Endodermal cell (in vitro differentiated cells): ENCODE measurements at places on chromosomes 5 and 9. TPM values are rescaled to one million over a fixed set of nuclear protein-coding genes. Genes with fewer than 3 reads are reported as not detected.

GRCh38 chr5:174796711-174797192 lies 72.4 kb downstream of the MSX2 start:
- no peaks in the 10 kb centered on the region for H3K36me3 ChIP-seq
- H3K27ac ChIP-seq, result no peak overlapping the region
- H3K27me3 ChIP-seq, result peaks cover 12% of the 10 kb centered on the region
- no peaks in the 10 kb centered on the region for H3K4me1 ChIP-seq

Gene PPP3R2
- not detected in 3 replicates for total RNA-seq

DNA sequence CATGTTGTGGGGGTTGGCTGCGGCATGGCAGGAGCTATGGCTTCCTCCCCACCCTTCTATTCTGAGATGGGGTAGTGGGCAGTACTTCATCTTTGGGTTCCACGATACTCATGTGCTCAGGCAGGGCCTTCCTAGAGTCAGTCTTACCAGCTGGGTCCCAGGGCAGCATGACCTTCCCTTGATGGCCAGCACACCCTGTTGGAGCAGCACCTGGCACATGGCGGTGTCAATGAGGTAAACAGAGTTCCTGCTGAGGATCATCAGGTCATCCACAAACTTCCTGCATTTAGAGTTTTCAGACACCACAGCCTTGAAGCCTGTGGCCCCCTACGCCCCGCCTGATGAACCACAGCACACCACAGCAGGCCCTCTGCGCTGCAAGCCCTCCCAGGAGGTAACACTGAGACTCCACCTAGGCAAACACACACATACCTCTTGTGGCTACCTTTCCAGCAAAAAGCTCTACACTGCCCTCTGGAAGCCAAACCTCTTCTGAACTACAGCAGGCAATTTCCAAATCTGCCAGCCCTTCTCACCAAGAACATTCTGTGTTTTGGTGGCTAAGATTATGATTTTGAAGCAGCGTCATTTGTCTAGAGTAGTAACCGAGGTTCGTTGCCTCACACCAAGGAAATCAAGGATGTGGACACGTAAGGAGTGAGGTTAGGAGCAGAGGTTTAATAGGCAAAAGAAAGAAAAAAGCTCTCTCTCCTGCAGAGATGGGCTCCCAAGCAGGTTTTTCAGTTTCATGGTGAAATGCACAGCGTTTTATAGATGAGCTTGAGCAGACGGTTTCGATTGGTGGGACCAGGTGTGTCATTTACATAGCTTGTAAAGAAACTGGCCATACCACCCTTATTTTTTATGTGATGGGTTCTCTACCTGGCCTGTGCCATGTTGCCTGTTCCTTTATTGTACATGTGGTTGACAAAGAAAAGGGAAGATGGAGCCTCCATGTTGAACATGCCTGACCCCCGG lies 20.3 kb upstream of the TMEM174 start:
- no peak overlapping the region for H3K27ac ChIP-seq
- peak; percentile 71 for DNase-seq
- no peaks in the 10 kb centered on the region for H3K4me1 ChIP-seq

GRCh38 chr9:136995362-136995761 lies 1.0 kb downstream of the CLIC3 start:
- H3K36me3 ChIP-seq, result peaks cover 9% of the 10 kb centered on the region
- no peak for DNase-seq
- H3K27ac ChIP-seq, result no peak overlapping the region
- peaks cover 4% of the 10 kb centered on the region for H3K4me1 ChIP-seq

DNA sequence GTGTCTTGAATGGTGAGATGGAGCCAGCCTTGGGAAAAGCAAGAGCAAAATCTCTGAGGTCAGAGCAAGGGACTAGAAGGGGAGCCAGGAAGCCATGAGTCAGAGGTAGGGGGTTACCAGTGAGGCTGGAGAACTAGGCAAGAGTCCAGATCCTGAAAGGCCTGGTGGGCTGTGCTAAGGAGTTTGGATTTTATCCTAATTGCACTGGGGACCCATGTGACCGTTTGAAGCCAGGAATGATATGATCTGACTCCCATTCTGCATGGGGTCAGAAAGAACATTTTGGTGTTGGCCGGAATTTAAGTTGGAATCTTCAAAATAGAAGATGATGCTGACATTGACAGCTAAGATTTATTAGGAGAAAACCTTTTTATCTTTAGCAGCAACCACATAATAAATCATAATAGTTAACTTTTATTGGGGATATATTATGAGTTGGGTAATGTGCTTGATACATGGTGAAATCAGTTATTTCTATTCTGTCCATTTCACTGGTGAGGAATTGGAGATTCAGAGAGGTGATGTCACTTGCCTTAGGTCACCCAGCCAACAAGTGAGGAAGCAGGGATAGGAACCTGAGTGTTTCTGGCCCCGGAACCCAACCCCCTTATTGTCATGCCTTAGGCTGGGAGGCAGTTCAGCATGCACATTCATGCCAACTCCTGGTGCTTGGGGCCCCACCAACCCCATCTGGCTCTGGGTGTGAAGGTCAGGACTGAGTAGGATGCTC lies 61.5 kb upstream of the RARS1 start:
- no peak overlapping the region for H3K4me3 ChIP-seq
- no peaks in the 10 kb centered on the region for H3K27me3 ChIP-seq
- DNase-seq, result no peak

Gene LTC4S
- total RNA-seq, result 5.7 to 7.6 TPM (median 6.1 TPM) in 3 replicates

GRCh38 chr5:38330207-38330606 lies 71.8 kb downstream of the EGFLAM start:
- H3K4me3 ChIP-seq, result peak overlapping the region; percentile 64
- H3K27ac ChIP-seq, result no peak overlapping the region
- H3K36me3 ChIP-seq, result peaks cover 92% of the 10 kb centered on the region
- DNase-seq, result peak; percentile 25
